CD8-positive, alpha-beta T cell (primary cell): ENCODE measurements at places on chromosomes 2 and 18. TPM values are rescaled to one million over a fixed set of nuclear protein-coding genes. Genes with fewer than 3 reads are reported as not detected.

FMNL2 gene
- not detected for total RNA-seq

RTKN gene
- 0.54 TPM for total RNA-seq

ALPG gene
- not detected for total RNA-seq

SP9 gene
- total RNA-seq = not detected

CRYGD gene
- total RNA-seq = not detected

ACMSD gene
- total RNA-seq = not detected

KDM3A gene
- total RNA-seq = 226 TPM

RAX gene
- not detected for total RNA-seq

ANKRD62 gene
- total RNA-seq = not detected

APCDD1 gene
- total RNA-seq = not detected

TUBB8B gene
- total RNA-seq = not detected

BOLL gene
- not detected for total RNA-seq

RIT2 gene
- not detected for total RNA-seq

CNRIP1 gene
- not detected for total RNA-seq

CD8B gene
- 283 TPM for total RNA-seq

CTAGE1 gene
- total RNA-seq = not detected

TCF23 gene
- total RNA-seq = not detected

SPATA3 gene
- total RNA-seq = not detected

RAPGEF4 gene
- total RNA-seq = 1.4 TPM

NEDD4L gene
- 10.0 TPM for total RNA-seq

B4GALT6 gene
- not detected for total RNA-seq

UGT1A5 gene
- not detected for total RNA-seq
